ENCODE measurements at places on chromosomes 3 and 15. TPM values are rescaled to one million over a fixed set of nuclear protein-coding genes. Genes with fewer than 3 reads are reported as not detected.

DNA sequence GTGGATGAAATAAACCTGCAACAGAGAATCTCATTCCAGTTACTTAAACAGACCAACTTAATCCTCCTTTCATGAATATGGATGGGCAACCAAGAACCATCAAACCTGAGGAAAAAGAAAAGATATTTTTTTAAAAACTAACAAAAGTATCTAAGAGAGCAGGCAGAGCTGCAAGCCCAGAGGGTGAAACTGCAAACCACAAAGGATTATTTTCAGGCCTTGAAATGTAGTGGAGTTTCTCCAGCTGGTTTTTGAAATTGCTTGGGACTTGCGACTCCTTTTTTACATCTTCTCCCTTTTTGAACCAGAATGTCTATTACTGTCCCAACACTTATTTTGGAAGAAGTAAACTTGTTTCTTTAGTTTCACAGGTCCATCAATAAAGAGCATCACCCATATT lies 87.4 kb downstream of the STAG1 start:
- peaks cover 8% of the 10 kb centered on the region for H3K36me3 ChIP-seq
- no peaks in the 10 kb centered on the region for H3K27me3 ChIP-seq
- H3K27ac ChIP-seq: no peak overlapping the region

SATB1 gene
- 546 TPM for total RNA-seq

DNA sequence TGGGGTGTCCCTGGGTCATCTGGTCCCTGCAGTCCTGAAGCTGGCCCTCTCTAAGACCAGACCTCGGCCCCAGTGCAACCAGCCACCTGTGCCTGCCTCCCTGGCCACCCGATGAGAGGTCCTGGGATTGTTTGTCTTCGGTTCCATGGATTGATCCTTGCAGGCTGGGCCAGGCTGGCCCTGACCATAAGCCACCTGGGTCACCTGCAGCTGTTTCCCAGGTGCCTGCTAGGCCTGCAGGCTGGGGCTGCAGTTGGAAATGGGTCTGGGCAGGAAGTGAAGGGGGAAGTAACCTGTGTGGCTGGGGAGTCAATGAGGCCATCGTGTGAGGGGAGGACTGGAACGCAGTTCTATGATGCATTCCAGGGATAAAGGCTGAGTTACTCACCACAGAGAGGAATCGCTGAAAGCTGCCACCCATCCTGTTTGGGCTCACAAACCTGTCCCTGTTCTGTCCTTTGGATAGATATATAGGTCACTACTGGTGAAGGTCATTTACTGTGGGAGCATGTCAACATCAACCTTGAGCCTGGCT lies 30.9 kb upstream of the VPS8 start:
- no peak overlapping the region for H3K27ac ChIP-seq
- peaks cover 15% of the 10 kb centered on the region for H3K4me1 ChIP-seq
- no peaks in the 10 kb centered on the region for H3K36me3 ChIP-seq
- H3K27me3 ChIP-seq: peaks cover 8% of the 10 kb centered on the region
- no peak overlapping the region for H3K4me3 ChIP-seq

DNA sequence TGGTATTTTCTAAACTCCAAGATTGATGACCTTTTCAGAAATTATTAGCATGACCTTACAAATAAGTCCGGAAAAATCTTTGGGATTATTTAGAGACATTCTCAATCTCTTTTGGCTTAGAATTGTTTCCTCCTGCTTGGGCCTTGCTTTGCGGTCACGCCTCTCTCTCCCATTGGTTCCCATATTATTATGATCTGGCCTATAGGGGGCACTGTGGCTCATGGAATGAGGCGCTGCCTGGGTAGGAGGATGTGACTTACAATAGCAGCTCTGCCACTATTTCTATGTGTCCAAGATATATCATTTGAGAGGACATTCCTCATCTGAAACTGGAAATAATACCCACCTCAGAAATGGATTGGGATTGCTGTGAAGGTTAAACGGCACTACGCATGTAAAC lies 464.9 kb downstream of the MFSD1 start:
- H3K4me1 ChIP-seq: no peaks in the 10 kb centered on the region
- H3K36me3 ChIP-seq: no peaks in the 10 kb centered on the region
- peaks cover 4% of the 10 kb centered on the region for H3K27me3 ChIP-seq
- H3K4me3 ChIP-seq: no peak overlapping the region

- H3K4me1 ChIP-seq: no peaks in the 10 kb centered on the region
- H3K36me3 ChIP-seq: no peaks in the 10 kb centered on the region
- no peak overlapping the region for H3K27ac ChIP-seq
- DNase-seq: no peak
- H3K4me3 ChIP-seq: no peak overlapping the region
- H3K27me3 ChIP-seq: peaks cover 10% of the 10 kb centered on the region
These were observed 14.2 kb upstream of the U2SURP start for GRCh38 chr3:142987080-142987700.

SLC28A1 gene
- total RNA-seq: not detected

NR2E3 gene
- total RNA-seq: not detected

CD96 gene
- 37.9 TPM for total RNA-seq

DNA sequence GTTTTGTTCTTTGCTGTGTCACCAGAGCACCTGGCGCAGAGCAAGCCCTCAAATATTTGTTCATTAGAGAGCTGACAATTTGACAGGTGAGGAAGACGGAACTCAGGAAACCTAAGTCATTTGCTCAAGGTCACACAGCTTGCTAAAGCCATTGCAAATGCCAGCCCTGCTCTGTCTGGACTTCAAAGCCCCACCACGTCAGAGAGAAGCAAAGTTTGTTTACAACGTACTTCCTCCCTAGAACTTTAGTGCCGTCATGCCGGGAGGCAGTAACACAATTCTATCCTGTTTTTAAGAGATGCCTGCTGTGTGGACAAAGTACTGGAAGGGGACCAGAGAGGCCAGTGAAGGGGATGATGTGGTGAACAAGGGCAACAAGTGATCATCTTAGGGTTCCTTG lies 216.6 kb upstream of the PRICKLE2 start:
- peaks cover 38% of the 10 kb centered on the region for H3K27me3 ChIP-seq
- DNase-seq: no peak
- no peak overlapping the region for H3K4me3 ChIP-seq
- H3K27ac ChIP-seq: no peak overlapping the region
- H3K4me1 ChIP-seq: no peaks in the 10 kb centered on the region

GRCh38 chr3:152021951-152022461 lies 148.6 kb downstream of the SUCNR1 start:
- H3K27me3 ChIP-seq: peaks cover 1% of the 10 kb centered on the region
- H3K4me1 ChIP-seq: peaks cover 15% of the 10 kb centered on the region
- peak; percentile 68 for DNase-seq
- no peak overlapping the region for H3K27ac ChIP-seq
- H3K36me3 ChIP-seq: no peaks in the 10 kb centered on the region

CISH gene
- total RNA-seq: 319 TPM

CPNE9 gene
- total RNA-seq: not detected

- H3K4me1 ChIP-seq: no peaks in the 10 kb centered on the region
- no peaks in the 10 kb centered on the region for H3K36me3 ChIP-seq
These were observed 53.3 kb downstream of the RARB start for GRCh38 chr3:25481386-25481785.

- no peaks in the 10 kb centered on the region for H3K36me3 ChIP-seq
- H3K27me3 ChIP-seq: no peaks in the 10 kb centered on the region
- no peak for DNase-seq
- no peak overlapping the region for H3K4me3 ChIP-seq
- no peak overlapping the region for H3K27ac ChIP-seq
These were observed 37.4 kb downstream of the TM2D3 start for GRCh38 chr15:101614761-101615160.

DNA sequence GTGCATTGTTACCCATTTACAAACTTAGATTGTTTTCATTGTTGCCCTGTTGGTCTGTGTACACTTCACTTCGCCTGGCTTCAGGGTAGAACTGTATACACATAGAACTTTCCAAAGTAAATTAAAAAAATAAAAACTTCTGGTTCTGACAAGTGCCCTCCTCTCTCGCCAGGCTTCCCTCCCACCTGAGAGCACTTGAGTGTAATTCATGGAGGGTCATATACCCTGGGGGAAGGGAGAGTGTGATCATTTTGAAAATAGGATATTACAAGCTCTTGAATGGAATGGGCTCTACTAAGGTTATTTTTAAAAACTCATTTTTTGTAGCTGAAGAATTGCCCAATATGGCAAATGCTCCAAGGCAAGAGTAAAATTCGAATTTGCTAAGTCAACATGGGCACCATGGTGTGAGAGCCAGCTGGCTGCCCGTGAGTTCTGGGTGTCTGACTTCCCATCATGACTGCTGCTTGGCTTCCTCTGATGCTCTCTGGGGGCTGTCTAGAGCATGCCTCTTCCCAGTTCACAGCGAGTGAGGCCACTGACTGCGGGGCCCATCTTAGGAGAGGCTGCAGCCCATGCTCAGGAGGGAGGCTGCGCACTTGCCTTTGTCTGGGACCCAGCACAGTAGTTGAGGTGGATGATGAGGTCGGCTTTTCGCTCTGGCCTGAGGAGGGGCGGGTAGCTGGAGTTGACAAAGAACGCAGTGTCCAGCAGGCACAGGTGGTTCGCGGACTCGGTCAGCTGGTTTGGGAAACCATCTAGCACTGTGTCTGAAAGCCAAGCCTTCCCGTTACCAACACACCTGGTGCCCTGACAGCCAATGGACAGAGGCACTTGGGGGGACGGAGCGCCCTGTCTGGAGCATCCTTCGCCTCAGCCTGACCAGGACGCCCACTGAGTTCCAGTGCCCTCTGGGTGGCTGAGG lies 13.1 kb upstream of the EHD4 start:
- H3K27ac ChIP-seq: no peak overlapping the region
- no peak overlapping the region for H3K4me3 ChIP-seq
- no peak for DNase-seq
- H3K4me1 ChIP-seq: peaks cover 14% of the 10 kb centered on the region
- no peaks in the 10 kb centered on the region for H3K36me3 ChIP-seq

DNA sequence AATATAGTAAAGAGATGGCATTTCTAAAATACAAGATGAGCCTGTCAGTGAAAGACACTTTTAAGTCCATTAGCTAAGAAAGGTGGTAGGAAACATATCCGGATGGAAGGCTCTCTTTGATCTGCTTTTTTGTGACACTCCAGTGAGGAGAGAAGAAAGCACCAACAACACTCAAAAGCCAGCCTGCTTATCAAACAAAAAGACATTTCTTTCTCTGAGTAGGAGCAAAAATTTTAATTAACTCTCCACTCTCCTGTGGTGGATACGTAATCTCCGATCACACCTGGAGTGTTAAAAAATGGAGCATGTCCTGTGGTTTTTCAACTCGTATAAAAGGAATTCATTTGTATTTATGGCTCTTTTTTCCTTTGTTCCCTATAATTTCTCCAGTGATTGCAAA lies 65.3 kb downstream of the OXNAD1 start:
- H3K36me3 ChIP-seq: peaks cover 55% of the 10 kb centered on the region
- no peak for DNase-seq
- peaks cover 22% of the 10 kb centered on the region for H3K4me1 ChIP-seq
- no peak overlapping the region for H3K4me3 ChIP-seq
- H3K27ac ChIP-seq: no peak overlapping the region
- H3K27me3 ChIP-seq: no peaks in the 10 kb centered on the region

- H3K4me1 ChIP-seq: no peaks in the 10 kb centered on the region
- H3K27me3 ChIP-seq: peaks cover 12% of the 10 kb centered on the region
- DNase-seq: peak; percentile 78
- H3K4me3 ChIP-seq: no peak overlapping the region
- H3K27ac ChIP-seq: no peak overlapping the region
- no peaks in the 10 kb centered on the region for H3K36me3 ChIP-seq
These were observed 23.6 kb downstream of the TIMP4 start for GRCh38 chr3:12135029-12135657.

- no peak overlapping the region for H3K27ac ChIP-seq
- no peaks in the 10 kb centered on the region for H3K4me1 ChIP-seq
- peaks cover 11% of the 10 kb centered on the region for H3K27me3 ChIP-seq
- no peaks in the 10 kb centered on the region for H3K36me3 ChIP-seq
- DNase-seq: no peak
- no peak overlapping the region for H3K4me3 ChIP-seq
These were observed 103.6 kb upstream of the THSD4 start for GRCh38 chr15:71011503-71012155.

- no peak overlapping the region for H3K27ac ChIP-seq
- H3K27me3 ChIP-seq: peaks cover 8% of the 10 kb centered on the region
- H3K36me3 ChIP-seq: no peaks in the 10 kb centered on the region
- no peak for DNase-seq
- H3K4me1 ChIP-seq: peaks cover 31% of the 10 kb centered on the region
These were observed 69.0 kb downstream of the MYO1E start for GRCh38 chr15:59303633-59304032.

KLHL6 gene
- 65.2 TPM for total RNA-seq

DNA sequence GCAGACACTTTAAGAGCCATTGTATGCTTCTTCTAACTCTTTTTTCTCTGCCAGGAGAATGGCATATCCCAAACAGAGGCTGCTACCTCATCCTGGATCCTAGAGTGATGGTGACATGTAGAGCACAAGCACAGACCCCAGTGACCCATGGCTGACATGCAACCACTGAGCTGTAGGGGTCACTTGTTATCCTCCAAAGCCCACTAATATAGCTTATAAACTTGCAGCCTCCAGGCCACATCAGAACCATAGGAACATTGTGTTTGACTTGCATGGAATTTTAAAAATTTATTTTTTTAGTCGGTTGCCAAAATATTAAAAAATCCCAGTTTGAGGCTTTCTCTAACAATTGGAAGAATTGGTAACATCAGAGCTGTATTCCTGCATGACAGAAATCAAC lies 283.0 kb upstream of the WNT5A start:
- H3K27ac ChIP-seq: no peak overlapping the region
- no peaks in the 10 kb centered on the region for H3K27me3 ChIP-seq
- DNase-seq: no peak
- H3K4me3 ChIP-seq: no peak overlapping the region
- no peaks in the 10 kb centered on the region for H3K4me1 ChIP-seq
- H3K36me3 ChIP-seq: no peaks in the 10 kb centered on the region

PCOLCE2 gene
- 0.57 TPM for total RNA-seq

ISL2 gene
- 0.15 TPM for total RNA-seq

- H3K27ac ChIP-seq: no peak overlapping the region
- no peaks in the 10 kb centered on the region for H3K36me3 ChIP-seq
- H3K4me3 ChIP-seq: no peak overlapping the region
These were observed 28.3 kb downstream of the IGF2BP2 start for GRCh38 chr3:185796431-185797107.

Data from activated CD4-positive, alpha-beta memory T cell treated with anti-CD3 and anti-CD28 coated beads for 36 hours (primary cell).